Stimulated activated CD4-positive, alpha-beta T cell treated with anti-CD3 and anti-CD28 coated beads, Interleukin-4, amount 100 ng/mL, for 1 hour (primary cell): ENCODE measurements at places on chromosomes 12 and 14.
A peak's percentile ranks its signal among the peaks of the same experiment; 100 is the strongest.

- DNase-seq: no peak
These were observed 88.6 kb downstream of the EPS8 start for GRCh38 chr12:15700595-15700994.

DNA sequence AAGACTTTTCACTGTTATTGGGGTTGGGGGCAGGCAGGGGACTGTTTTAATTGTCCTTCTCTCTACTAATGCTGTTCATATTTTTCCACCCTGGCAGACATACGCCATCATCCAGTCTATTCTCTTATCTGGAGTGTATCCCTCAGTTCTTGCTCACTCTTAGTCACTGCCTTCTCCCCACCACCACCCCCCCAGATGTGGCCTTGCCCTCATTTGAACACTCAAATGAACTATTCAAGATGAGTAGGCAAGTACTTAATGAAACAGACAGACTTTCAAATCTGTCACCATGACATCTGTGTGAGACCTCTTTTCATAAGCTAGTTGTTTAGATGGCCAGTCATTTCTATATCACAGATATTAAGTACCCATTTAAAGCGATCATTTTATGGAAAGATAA lies 10.1 kb downstream of the NUDT4 start:
- DNase-seq: peak; percentile 35

DNA sequence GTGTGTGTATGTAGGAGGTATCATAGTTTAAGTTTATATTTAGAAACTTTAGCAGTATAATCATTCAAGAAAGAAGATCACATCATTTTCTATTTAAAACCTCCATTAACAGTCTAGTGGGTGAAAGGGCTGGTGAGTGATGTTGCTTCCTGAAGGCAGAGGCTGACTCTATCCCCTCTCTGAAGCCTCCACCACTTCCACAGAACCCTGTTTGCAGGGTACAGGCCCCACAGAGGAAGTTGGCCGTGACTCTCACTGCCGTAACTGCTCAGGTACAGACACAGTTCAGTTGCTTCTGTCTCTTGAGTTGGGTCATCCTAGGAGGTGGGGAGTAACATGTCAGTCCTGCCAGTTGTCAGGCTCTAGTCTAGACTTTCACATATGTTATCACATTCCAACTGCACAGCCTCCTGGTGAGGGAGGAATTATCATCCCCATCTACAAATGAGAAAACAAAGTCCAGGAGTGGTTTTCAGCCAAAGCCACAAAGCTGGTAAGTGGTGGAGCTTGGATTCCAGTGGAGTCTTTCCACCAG lies 31.5 kb downstream of the CFL2 start:
- no peak for DNase-seq

DNA sequence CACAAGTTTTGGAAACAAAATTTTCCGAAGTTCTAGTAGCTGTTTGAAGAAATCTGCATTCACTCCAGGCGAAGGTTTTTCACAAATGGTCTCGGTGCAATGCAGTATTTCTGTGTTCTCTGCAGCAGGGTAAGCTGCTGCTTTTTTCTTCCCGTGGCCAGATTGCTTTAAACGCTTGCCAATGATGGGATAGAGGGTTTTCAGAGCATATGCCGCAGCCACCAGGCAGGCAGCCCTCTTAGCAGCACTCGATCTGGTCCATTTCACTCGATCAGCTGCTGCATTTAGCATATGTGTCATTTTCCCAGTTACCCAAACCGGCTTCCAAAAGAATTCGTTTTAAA lies 315 bp downstream of the ABCD2 start:
- no peak for DNase-seq

DNA sequence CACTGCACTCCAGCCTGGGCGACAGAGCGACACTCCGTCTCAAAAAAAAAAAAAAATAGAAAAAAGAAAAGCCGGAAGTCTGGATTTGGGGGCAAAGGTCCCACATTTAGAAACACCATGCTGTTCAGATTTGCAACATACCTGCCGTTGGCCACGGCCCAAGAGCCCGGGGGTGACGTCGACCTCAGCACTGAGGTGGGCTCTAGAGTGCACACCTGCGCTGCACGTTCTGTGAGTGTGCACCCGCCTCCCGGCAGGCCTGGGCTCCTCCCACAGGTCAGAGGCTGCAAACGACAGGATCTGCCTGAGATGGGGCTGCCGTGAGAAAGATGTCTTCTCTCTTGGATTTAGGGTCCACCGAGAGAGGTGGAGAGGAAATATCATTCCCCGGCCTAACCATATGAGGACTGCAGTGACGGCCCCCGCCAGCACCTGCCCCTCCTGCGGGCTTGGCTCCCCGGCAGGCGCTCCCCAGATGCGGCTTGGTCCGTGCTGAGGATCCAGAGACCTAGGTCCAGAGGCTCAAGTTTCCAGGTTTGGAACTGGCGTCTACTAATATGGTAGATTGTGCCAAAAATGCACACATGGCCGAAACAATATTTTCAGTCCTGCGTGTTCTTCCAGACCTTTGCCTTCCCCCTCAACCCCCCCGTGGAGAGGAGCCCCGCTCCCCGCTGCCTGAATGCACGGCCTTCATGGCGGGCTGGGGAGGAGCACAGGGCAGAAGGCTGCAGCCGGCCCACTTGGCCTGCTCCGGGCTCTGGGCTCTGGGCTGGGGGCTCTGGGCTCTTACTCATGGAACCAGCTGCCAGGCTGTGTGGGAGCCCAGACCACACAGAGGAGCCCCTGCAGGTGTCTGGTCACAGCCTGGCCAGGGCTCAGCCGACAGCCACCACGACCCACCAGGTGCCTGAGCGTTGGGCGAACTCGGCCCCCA lies 58.8 kb upstream of the FBRSL1 start:
- DNase-seq: no peak

DNA sequence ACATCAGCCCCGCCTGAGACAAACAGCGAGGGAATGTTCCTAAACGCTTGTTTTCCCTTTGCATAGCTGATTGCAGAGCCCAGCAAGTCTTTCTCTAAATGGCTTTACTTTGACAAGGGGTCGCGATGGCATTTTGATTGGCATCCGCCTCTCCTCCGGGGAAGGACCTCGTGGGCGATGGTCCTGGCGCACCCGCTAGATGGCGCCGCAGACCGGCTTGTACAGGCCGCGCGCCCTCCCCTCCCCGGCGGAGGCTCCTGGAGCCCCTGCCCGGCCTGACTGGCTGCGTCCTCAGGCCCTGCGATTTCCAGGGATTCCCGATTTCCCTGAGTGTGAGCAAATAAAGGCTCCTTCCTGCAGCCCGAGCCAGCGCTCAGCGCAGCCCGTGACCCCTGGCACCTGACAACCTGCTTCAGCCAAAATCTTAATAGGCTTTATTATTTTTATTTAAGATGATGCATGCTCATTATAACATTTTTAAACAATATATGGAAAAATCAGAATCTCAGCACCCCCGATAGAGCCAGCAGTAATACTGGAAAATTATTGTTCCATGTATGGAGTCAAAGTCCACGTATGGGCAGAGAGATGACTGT lies 468.3 kb downstream of the AACS start:
- DNase-seq: peak; percentile 16

GRCh38 chr12:124653169-124653931 lies 85.9 kb upstream of the NCOR2 start:
- no peak for DNase-seq

DNA sequence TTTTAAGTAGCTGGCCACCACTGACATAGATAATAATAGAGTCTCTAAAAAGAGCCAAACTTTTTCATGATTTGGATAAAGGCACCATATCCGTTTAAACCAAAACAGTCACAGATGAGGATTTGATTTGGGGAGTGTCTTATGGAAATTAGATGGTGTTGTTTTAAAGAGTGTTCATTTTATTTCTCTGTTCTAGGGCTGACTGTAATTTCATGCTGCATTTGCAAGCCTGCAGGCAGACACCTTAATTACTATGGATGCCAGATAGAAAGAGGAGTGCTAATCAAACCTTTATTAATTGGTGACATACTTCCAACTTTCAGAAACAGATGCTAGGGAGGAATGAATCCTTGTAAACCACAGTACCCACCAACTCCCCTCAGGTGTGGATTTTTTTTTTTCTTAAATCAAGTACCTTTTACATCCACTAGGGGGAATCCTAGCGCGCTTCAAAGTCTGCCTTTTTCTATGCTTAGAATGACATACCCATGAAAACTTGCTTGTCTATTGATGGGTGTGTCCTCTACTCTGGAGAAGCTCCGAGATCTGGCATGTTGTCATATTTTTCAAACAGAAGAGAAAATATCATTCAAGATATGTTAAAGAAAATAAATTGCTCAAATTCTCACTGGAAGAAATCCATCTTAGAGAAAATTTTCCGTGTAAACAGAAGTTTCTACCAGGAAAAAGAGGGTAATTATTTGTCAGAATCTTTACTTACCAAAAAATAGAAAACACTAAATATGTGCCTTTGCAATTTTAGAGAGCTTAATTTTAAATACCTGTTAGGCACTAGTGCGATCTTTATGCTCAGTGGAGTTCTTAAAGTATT lies 14.2 kb upstream of the PLXNC1 start:
- no peak for DNase-seq

DNA sequence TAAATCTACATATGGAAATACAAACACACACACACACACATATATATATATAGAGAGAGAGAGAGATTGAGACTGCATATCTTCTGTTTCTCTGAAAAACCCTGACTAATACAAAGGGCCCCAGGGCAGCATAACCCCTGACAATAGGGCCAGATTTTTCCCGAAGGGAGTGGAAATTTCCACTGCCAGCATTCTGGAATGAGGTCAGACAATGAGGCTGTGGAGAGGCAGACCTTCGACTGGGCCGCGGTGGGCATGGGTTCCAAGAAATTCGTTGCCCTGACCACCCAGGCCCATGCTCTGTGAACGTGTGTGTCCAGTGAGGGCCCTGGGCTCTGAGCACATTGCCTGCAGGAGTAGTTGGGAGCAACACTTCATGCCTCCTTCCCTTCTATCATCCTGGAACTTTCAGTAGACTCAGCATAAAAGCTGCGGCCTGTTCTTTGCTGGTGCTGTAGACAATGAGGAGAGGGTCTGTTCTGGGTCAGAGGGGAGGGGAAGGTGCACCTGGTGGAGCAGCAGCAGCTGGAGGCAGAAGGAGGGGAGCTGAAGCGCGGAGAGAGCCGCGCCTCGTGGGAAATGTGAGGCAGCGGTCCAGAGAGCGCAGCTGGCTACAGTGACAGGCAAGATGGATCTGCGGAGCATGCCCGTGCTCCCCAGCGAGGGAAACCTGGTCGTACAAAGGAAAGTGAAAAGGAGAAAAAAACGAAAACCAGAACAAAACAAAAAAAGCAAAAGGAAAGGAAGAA lies 25.6 kb upstream of the CCDC60 start:
- DNase-seq: no peak

DNA sequence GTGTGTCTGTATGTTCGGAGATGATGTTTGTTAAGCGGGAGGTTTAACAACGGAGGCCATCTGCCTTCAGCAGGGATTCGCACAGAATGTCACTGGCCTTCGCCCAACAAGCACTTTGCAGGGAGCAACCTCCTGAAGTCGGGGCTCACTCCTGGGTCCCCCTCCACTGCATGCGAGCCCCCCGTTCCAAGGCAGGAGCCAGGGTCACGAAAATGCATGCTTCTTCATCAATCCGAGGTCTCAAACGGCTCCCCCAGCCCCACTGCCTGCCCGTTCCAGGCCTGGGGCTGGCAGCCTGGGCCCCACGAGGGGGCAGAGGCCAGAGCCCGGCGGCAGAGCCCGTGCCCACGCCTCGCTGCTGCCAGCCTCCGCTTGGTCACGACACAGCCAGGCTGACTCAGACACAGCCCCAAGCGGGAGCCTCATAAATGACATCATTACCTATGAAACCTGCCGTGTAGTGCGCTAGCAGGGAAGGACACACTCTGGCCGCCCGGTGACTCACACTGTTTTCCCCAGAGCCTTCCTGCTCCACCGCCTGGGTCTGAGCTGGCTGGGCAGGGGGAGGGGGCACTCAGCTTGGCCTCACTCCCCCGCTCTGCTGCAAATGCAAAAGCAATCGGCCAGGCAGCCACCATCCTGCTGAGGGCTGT lies 169.5 kb upstream of the RTL1 start:
- no peak for DNase-seq

DNA sequence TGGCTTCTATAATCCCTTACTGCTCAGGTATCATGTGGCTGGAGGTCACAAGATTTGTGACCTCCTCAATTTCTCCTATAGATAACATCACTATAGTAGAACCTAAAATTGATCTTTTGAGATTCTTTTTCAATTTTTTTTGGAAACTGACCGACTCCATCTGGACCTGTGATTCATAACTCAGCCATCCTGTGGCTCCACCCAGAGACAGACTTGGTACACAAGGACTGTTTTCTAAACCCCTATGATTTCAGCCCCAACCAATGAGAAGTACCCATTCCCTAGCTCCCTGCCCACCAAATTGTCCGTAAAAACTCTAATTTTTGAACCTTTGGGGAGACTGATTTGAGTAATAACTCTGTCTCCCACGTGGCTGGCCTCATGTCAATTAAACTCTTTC lies 148.9 kb downstream of the SYT10 start:
- DNase-seq: no peak

- no peak for DNase-seq
These were observed 217.9 kb upstream of the PWP1 start for GRCh38 chr12:107467716-107468115.

DNA sequence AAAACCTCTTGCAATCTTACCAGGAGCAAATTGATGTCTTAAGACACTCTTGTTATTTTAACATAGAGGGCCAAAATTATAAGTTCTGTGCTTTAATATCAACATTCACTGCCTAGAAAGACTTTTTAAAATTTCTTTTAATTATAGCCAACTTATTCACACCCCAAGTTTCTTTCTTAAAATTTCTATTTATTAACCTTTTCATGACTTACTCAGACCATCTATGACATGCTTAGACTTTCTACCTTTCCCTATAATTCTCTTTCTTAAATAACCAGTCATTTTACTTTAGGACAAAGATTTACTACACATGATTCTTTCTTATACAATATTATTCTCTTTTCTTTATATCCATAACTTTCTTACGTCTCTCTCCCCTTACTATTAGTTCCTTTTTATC lies 220.4 kb downstream of the NUBPL start:
- DNase-seq: no peak

- DNase-seq: no peak
These were observed 4.0 kb downstream of the THTPA start for GRCh38 chr14:23559926-23560520.

GRCh38 chr12:31801872-31802271 lies 73.1 kb upstream of the AMN1 start:
- DNase-seq: no peak

- DNase-seq: no peak
These were observed 6.8 kb downstream of the FAM161B start for GRCh38 chr14:73943083-73943482.

DNA sequence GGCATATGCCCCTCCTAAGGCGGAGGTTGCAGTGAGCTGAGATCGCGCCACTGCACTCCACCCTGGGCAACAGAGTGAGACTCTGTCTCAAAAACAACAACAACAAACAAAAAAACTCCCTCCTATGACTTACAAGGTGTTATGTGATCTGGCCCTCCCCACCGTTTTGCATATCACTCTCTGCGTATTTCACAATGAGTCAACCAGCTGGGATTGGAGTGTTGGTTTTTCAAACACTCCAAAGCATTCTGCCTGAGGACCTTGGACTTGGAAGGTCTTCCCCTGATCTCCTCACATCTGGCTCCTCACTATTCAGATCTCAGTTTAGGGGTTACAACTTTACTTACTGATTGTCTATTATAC lies 14.0 kb downstream of the MANSC1 start:
- no peak for DNase-seq

GRCh38 chr14:51398898-51399297 lies 158.9 kb downstream of the TMX1 start:
- no peak for DNase-seq

- no peak for DNase-seq
These were observed 151.1 kb upstream of the RTL1 start for GRCh38 chr14:101054671-101055070.

- no peak for DNase-seq
These were observed 7.1 kb upstream of the PGF start for GRCh38 chr14:74962493-74962892.
